ENCODE measurements at places on chromosomes 4 and X. TPM values are rescaled to one million over a fixed set of nuclear protein-coding genes. Genes with fewer than 3 reads are reported as not detected.

The SOWAHD gene
- not detected for total RNA-seq

The IL2 gene
- total RNA-seq = not detected

The XIAP gene
- total RNA-seq = 95.3 TPM

The CSTF2 gene
- 14.5 TPM for total RNA-seq

The SLC34A2 gene
- 0.16 TPM for total RNA-seq

The CSAG3 gene
- not detected for total RNA-seq

The CCNG2 gene
- total RNA-seq = 139 TPM

The SHISA3 gene
- total RNA-seq = 0.16 TPM

The IRAK1 gene
- total RNA-seq = 8.7 TPM

The GYG2 gene
- 5.9 TPM for total RNA-seq

The REST gene
- 7.8 TPM for total RNA-seq

The ARHGAP4 gene
- 6.6 TPM for total RNA-seq

The CT45A10 gene
- not detected for total RNA-seq

The FAM149A gene
- 38.8 TPM for total RNA-seq

The BTK gene
- total RNA-seq = 0.94 TPM

The KCTD8 gene
- 1.2 TPM for total RNA-seq

The CXCL3 gene
- total RNA-seq = 1.2 TPM

The TKTL1 gene
- total RNA-seq = 2.5 TPM

The HS3ST1 gene
- 15.0 TPM for total RNA-seq

The CCDC160 gene
- 1.1 TPM for total RNA-seq

The USP9X gene
- total RNA-seq = 196 TPM

The TCEAL2 gene
- total RNA-seq = 18.7 TPM

The ANKRD50 gene
- 114 TPM for total RNA-seq

Data from occipital lobe (tissue), 3 donors.